ENCODE measurements at places on chromosomes 12 and 14. TPM values are rescaled to one million over a fixed set of nuclear protein-coding genes. Genes with fewer than 3 reads are reported as not detected.

Gene DCN
- not detected for total RNA-seq

Gene KLHL33
- 0.22 TPM for total RNA-seq

- no peak overlapping the region for H3K4me3 ChIP-seq
- H3K36me3 ChIP-seq: no peaks in the 10 kb centered on the region
- no peak overlapping the region for H3K27ac ChIP-seq
- no peak for DNase-seq
These were observed 2.4 kb upstream of the MLEC start for GRCh38 chr12:120684523-120684932.

DNA sequence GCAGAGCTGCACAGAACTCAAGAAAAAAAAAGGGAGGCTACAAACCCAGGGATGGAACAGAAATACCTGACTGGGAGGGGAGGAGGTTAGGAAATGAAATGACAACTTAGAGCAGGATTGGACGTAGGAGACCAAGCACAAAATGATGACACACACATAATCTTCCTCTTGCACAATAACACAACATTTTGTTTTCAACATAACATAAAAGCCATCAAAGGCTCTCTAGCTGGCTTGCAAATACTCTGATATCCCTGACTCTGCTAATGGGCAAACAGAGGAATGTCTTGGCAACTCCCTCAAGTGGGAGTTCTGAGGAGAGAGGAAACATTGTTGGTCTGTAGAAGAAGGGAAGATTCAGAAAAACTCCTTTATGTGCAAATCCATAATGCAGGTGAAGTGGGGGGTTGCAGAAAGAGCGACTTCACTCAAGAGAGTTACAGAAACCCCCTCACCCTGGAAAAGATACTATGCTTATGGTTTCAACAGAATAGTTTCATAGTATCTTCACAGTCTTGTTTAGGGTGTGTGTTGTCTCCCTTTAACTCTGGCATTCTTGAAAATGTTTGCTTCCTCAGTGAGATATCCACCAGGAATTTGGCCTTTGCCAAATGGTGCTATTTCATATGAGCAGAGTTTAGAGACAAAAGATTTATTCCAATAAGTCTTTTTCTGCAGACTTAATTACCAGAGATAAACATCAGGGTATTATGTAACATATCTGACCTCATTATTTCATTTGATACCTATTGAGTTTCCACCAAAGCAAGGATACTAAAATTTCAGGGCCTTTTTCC lies 43.8 kb upstream of the LTBP2 start:
- no peaks in the 10 kb centered on the region for H3K27me3 ChIP-seq
- H3K27ac ChIP-seq: no peak overlapping the region
- H3K4me3 ChIP-seq: no peak overlapping the region
- H3K36me3 ChIP-seq: no peaks in the 10 kb centered on the region

- H3K4me3 ChIP-seq: no peak overlapping the region
- no peaks in the 10 kb centered on the region for H3K4me1 ChIP-seq
- DNase-seq: no peak
- no peak overlapping the region for H3K27ac ChIP-seq
- H3K27me3 ChIP-seq: peaks cover 12% of the 10 kb centered on the region
- H3K36me3 ChIP-seq: no peaks in the 10 kb centered on the region
These were observed 3.9 kb upstream of the SYNE2 start for GRCh38 chr14:63848890-63849289.

GRCh38 chr14:65531148-65531547 lies 118.6 kb downstream of the FUT8 start:
- no peaks in the 10 kb centered on the region for H3K27me3 ChIP-seq
- no peak overlapping the region for H3K4me3 ChIP-seq
- no peaks in the 10 kb centered on the region for H3K4me1 ChIP-seq
- no peak for DNase-seq
- H3K27ac ChIP-seq: no peak overlapping the region
- H3K36me3 ChIP-seq: peaks cover 4% of the 10 kb centered on the region

- H3K27ac ChIP-seq: no peak overlapping the region
- H3K4me3 ChIP-seq: no peak overlapping the region
- H3K36me3 ChIP-seq: no peaks in the 10 kb centered on the region
- no peaks in the 10 kb centered on the region for H3K27me3 ChIP-seq
- H3K4me1 ChIP-seq: no peaks in the 10 kb centered on the region
These were observed 197.0 kb downstream of the ETNK1 start for GRCh38 chr12:22821985-22822384.

DNA sequence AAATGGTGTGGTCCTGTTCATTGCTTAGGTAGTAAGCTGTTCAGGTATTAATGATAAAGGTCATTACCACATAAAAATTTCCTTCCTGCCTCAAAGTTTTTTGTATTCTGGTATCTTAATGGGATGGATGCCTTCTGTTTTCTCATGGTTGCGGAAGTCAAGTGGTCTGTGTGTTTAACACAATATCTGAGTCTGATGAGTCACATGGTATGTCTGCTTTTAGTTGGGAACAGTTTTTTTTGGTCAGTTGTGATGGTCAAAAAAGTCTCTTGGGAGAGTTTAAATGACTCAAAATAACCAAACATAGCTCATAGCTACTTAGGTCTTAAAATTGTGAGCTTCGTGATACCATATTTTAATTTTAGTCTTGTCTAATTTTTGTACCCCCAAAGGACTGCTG lies 40.7 kb downstream of the STK38L start:
- DNase-seq: no peak
- no peaks in the 10 kb centered on the region for H3K27me3 ChIP-seq
- no peak overlapping the region for H3K27ac ChIP-seq
- no peak overlapping the region for H3K4me3 ChIP-seq

Data from neural progenitor cell (in vitro differentiated cells).